Activated T-cell treated with anti-CD3 and anti-CD28 coated beads, Interleukin-2, amount 50 U/mL, for 4 hours (primary cell): ENCODE measurements at places on chromosomes 11 and 22. TPM values are rescaled to one million over a fixed set of nuclear protein-coding genes. Genes with fewer than 3 reads are reported as not detected.

- DNase-seq: no peak
These were observed 2.9 kb downstream of the CCDC86 start for GRCh38 chr11:60844870-60845221.

DNA sequence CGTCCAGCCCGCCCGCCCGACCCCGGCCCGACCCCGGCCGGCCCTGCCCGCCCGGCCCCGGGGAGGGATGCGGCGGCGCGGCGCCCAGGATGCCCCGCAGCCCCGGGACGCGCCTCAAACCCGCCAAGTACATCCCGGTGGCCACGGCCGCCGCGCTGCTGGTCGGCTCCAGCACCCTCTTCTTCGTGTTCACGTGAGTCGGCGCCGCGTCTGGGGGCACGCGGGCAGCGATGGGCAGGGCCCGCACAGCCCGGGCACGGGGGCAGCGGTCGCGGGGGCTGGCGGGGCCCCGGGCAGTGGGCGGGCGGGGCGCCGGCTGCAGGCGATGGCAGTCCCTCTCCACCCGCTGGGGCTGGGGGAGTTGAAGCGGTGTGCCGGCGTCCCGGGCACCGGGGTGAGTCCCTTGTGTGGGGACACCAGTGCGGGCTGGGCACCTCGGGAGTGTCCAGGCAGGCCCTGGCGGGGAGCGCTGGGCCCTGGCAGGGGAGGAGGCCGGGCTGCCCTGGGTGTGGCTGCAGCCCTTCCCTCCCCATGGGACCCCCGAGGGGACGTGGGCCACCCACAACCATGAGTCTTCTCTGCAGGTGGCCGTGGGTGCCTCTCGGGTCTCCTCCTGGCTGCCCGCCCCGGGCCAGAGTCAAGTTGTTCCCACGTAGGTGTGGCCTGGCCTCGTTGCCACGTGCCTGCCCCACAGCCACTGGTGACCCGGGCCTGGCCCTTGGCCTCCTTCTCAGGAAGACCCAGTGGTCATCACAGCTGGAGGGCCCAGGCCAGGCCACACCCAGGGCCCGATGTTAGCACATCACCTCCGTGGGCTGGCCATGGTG lies 468 bp downstream of the ZDHHC8 start:
- no peak for DNase-seq

GRCh38 chr11:69013009-69013951 lies at the start of gene MRGPRF:
TSS of gene MRGPRF (minus strand) at chr11:69013246. CDS start at chr11:69009901, 3,345 bp downstream.
- DNase-seq: no peak

Gene TMPRSS4
- not detected for total RNA-seq

GRCh38 chr11:92702805-92703448 lies 266.5 kb upstream of the MTNR1B start:
- DNase-seq: no peak

DNA sequence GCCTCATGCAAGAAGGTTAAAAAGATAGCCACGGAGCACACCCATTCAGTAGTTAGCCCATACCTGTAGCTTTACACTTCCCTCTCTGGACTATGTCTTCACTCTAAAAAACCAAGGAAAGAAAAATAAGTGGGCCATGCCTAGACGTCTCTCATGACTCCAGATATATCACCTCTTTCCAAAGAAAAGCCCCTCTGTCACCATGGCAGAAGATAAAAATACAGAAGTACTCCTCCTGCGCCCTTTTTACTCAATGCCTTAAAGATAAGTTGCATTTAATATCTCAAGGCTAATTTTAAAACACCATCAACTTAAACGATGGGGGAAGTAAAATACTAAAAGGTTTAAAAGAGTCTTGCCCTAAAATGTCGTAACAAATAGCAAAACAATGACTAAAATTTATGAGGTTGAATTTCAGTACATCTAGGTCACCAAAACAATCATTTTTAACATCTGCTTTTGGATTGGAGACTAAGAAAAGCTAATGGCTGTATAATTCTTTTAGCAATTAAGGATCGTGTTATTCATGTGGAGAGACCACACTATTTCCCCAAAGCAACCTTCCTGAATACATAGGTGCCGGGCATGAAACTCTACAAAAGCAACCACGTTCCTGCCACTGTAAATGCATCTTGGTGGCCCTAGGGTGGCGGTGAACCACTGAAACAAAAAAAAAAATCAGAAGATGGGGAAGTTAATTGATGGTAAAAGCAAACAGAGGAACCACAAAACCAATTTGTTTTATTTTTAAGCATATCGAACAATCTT lies 46.0 kb downstream of the CELF1 start:
- no peak for DNase-seq

GRCh38 chr11:106070606-106071005 lies 6.5 kb downstream of the KBTBD3 start:
- DNase-seq: no peak

- DNase-seq: no peak
These were observed 48.8 kb upstream of the TTLL12 start for GRCh38 chr22:43235445-43236409.

GRCh38 chr11:109423466-109424190 lies 1.6 kb downstream of the C11orf87 start:
- DNase-seq: no peak

Gene NRGN
- 1.2 TPM for total RNA-seq

DNA sequence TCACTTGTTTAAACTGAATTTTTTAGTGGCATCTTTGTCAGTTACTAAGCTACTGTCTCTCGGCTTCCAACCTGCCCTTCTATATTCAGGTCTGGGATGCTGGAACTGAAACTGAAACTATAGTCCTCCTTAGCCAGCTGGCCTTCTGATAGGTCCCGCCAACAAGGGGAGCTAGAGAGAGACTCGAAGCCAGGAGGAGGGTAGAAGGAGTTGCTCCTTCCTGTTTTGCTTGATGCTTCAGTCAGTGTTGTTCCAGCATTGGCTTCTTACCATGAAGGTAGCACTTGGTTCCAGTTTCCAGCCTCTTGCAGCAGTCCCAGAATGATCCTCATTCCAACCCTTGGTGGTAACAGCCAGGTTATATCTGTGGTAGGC lies 32.9 kb upstream of the HORMAD2 start:
- DNase-seq: no peak

DNA sequence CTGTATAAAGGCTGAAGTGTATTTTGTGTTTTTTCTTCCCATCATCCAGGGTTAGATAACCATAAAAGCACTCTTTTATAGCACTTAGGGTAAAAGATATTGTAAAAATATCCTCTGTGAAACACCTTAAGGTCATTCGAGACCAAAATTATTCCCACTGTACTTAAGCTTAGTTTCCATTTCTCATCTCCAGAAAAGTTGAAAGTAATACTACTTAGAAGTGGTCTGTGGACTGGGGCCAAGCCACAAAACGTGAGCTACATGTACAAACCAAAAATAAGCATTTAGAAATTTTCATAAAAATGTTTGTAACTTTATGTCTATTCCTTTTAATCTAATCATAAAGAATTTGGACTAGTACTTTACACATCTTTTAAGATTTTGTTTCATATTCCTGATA lies 142.0 kb upstream of the NTM start:
- DNase-seq: no peak

Gene DBX1
- not detected for total RNA-seq

Gene FAM83F
- total RNA-seq: 2.1 TPM

Gene GLB1L2
- 8.3 TPM for total RNA-seq

DNA sequence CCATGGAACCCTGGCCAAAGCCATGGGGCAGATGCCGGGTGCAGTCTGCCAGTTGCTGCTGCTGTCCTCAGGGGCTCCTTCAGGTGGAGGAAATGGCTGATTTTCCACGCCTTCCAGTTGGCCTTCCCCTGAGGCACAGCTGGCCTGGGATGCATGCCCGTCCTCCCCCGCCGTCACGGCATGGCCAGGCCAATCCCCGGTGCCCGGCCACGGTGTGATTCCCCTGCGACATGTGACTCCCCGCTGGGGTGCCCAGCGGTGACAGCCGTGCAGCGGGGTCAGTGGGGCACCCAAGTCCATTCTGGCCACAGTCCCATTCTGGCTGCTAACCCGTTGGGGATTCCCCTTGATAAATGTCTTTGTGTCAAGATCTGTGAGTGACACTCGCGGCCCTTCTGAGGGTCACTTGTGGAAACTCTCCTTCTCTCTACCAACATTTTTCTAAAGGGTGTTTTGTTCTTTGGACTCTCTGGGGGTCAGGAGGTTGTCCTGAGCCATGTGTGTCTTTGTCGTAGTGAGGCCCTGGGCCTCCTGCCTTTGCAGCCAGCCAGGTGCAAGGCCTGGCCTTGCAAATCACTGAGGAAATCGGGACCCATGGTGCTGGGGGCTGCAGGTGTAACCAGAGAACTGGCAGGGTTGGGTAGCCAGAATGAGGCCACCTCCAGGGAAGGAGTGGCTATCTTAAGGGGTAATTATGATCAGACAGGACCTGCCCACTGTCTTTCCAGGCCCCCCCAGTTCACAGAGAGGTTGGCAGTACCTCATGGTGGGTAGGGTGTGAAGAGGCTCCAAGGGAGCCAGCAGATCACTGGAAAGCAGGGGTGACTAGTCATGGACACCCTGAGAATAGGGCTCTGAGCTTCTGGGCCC lies 37.1 kb downstream of the KCNQ1OT1 start:
- no peak for DNase-seq

GRCh38 chr11:65180877-65181568 lies 705 bp upstream of the CAPN1 start:
- DNase-seq: peak; percentile 41

DNA sequence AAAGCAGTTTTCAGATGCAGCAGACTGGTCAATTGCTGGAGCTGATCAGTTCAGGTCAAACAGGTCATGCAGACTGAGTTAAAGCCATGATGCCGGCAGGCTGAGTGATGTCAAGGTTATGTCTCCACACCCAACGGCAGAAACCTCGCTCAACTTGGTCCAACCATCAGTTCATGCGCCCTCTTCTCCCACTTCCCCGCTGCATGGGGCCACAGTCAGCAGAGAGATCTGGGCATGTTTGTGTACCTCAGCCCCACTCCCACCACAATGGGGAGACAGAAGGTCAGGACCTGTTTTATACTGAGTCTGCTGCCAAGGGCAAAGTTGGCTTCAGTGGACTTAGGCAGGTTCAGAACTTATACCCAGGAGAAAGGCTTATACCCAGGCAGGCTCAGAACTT lies 118.7 kb downstream of the TRIM29 start:
- DNase-seq: no peak

Gene HTR3A
- total RNA-seq: not detected

Gene ESAM
- 0.40 TPM for total RNA-seq

GRCh38 chr11:67117672-67118180 lies 1.3 kb upstream of the KDM2A start:
- peak; percentile 28 for DNase-seq

DNA sequence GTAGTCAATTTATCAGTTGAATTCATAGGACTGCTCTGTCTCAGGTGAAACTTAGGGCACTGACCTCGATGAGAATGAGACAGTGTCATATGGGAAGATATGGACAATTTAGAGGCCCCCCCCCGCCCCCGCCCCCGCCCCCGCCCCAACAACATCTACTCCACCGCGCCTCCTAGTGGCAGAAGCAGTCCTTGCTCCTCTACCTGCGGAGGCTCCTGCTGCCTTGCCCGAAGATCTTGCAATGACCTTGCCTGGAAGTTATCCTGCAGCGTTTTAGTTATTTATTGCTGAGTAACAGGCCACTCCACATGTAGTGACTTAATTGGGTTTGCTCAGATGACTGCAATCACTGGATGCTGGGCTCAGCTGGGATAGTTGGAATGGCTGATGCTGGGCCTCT lies 15.2 kb downstream of the SERPINH1 start:
- DNase-seq: peak; percentile 64

- no peak for DNase-seq
These were observed 2.7 kb downstream of the CHRM4 start for GRCh38 chr11:46388619-46389449.

- DNase-seq: no peak
These were observed 17.5 kb downstream of the PDGFD start for GRCh38 chr11:104146421-104146820.

Gene IGLL1
- total RNA-seq: not detected

Gene MPPED2
- 0.05 TPM for total RNA-seq

DNA sequence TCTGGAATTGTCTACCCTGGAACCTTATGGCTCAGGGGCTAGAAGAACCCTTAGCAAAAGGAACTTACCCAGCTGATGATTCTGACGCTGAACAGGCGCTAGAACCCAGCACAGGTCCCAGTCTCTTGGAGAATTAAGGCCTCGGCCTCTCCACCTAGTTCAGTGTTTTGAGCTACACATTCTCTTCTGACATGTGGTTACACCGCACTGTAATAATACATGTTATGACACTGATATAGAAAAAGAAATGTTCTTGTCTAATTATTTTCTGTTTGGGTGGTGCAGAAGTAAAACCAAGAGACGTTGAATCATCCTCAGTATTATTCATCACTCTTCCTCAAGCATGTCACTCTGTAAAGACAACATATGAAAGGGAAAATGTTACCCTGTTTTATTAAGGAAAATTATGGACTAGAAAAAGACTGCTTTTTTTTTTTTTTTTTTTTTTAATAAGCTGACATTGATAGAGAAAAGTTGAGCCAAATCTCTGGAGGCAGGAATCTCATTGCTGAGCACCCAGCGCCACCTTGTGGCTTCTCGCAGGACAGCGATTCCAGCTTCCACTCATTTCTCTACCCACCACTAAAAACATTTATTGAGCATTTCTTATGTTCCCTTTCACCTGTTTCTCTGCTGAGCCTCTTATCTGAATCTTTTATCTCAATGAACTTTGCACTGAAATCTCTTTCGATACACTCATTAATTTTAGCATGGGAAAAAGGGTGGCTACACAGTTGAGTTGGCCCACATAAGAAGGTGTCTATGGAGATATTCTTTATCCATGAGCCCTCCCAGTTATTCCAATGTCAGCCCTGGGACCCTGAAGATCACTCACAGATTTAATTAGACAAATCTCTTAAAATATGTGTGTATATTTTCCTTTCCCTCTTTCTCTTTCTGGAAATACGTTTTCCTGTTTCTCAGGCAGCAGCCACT lies 12.6 kb upstream of the APLNR start:
- DNase-seq: peak; percentile 18

DNA sequence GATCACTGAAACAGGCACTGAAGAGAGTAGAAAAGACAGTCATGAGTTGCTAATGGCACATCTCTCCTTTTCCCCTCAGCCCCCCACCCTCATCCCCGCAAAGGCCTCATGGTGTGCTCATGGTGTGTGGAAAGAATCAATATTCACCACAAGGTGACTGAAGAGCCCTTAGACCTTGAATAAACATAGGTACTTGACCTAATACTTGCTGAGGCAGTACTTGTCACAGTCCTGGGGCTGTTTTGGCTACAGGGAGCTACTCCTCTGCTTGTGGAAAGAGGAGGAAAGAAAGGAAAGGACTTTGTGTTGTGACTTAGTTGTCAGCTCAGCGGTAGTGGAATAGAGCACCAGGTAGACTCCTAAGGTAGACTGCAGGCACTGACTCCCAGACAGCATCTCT lies 537.8 kb upstream of the CCDC179 start:
- no peak for DNase-seq

Gene MAPK8IP1
- 0.71 TPM for total RNA-seq

Gene FAM111B
- total RNA-seq: 9.9 TPM
